ENCODE measurements at places on chromosomes 1 and 21. TPM values are rescaled to one million over a fixed set of nuclear protein-coding genes. Genes with fewer than 3 reads are reported as not detected.

The LORICRIN gene
- not detected for polyA plus RNA-seq

The HAO2 gene
- polyA plus RNA-seq, result 0.04 TPM

The C1orf185 gene
- not detected for polyA plus RNA-seq

- DNase-seq, result peak; percentile 95
Measured at GRCh38 chr1:23777979-23778814, at the start of gene PITHD1. PITHD1 (plus strand) TSS chr1:23778418; CDS start chr1:23778516, 98 bp downstream.

GRCh38 chr1:221718381-221719277 lies 23.3 kb downstream of the DUSP10 start:
- DNase-seq, result no peak

DNA sequence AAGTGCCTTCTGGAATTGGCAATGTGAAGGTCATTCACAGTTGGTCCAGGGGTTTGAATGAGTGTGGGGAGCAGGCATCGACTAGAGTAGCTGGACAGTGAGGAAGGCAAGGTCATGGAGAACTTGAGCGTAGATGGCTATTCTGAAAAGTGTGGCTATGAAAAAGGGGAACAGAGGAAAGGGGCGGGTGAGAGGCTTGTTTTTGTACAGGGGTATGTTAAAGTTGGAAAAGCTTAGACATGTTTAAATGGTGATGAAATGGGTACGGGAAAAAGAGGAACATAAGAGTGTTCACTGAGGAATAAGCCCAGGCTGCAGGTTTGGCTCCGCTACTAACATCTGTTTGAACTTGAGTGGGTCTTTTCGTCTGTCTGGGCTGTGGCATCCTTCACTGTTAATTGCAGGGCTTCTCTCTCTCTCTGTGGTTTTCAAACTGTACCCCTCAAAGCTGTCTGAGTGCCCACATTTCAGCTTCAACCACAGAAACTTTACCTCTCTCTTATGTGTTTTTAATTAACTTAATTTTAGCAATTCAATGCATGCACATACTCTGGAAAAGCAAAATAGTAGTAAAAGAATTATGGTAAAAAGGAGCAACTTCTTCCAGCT lies 70.8 kb upstream of the COA6 start:
- DNase-seq, result no peak

DNA sequence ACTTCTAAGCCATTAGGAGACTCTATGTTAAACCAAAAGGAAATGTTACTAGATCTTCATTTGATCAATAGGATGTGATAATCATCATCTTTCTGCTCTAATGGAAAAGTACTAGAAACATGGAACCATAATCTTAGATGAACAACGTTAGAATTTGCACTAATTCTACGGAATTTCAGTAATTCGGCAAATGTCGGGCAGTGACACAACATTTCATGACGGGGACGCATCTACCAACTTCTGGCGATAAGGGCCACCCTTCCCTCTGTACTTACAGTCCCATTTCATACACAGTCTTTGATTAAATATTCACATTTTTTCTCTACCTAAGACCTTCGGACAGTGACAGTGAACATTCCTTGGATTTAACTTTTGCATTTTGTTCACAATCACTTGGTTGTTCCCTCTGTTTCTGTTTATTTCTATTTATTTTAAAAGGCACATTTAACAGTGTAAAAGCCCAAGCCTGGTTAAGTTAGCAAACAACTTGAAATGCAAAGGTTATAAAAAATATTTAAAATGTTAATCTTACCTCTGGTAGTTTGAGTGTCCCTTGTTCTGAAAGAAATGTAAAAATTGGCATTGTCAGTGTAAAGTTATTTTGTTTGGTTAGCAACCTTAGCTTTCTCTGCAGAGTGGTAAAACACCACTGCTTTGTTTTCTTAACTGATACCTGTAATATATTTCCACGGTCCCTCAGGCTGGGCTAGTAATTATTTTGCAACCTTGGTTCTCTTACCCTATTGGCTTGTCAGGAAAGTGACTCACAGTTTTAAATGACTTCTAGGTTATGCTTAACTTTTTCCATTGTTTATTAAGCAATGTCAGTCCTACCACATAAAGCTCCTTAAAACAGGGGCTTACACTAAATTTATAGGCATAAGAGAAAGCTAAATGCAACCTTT lies 276.9 kb downstream of the VAV3 start:
- peak; percentile 81 for DNase-seq

DNA sequence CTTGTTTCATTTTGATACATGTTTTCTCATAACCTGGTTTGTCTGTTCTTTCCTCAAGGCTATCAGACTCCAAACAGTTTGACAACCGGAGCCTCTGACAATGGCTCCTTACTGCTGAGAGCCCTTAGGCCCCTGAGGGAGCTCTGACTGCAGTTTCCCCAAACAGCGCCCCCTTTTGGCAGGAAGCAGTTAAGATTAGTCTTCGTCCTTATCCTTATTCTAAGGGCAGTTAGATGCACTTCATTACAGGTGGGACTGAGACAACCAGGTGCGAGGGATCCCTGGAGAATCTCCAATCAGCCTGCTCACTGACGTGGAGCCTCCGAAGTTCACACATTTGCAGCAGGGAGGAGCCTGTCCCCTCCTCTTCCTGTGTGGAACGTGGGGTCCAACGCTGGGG lies 393.1 kb downstream of the BRINP3 start:
- no peak for DNase-seq

DNA sequence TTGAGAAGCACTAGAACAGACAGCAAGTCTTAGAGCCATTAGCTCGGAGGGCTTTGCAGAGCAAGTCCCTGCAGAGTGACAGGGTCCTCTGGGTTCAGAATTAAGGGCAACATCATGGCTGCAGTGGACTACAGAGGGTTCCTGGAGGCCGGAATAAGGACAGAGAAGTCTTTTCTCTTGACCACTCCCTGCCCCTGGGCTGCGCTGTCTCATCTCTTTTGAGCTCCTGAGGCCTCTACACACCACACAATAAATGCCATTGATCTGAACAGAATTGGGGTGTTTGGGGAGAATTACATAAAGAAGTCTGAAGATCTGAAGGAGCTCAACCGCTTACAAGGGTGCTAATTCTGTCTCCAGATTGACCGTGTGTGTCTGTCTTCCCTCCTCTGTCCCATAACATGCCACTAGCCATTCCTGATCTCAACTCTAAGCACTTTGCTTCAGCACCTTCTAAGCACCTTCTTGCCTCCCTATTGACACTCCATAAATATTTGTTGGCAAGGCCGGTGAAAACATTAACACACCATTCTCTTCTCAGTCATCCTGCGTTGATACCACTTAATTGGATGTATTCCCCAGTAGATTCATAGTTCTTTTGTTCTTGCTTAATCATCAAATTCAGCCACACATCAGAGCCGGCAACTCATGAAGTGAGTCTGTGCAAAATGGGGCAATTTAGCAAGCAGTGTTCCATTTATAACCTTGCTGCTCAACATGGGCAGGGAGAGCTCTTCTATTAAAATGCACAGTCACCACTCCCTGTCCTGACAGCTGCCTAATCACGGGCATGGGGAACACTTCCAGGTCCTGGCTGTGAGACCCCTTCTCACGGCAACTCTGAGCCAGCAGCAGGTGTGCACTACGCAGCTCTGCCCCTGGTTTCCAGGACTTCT lies 49.7 kb downstream of the NMNAT2 start:
- DNase-seq, result no peak

DNA sequence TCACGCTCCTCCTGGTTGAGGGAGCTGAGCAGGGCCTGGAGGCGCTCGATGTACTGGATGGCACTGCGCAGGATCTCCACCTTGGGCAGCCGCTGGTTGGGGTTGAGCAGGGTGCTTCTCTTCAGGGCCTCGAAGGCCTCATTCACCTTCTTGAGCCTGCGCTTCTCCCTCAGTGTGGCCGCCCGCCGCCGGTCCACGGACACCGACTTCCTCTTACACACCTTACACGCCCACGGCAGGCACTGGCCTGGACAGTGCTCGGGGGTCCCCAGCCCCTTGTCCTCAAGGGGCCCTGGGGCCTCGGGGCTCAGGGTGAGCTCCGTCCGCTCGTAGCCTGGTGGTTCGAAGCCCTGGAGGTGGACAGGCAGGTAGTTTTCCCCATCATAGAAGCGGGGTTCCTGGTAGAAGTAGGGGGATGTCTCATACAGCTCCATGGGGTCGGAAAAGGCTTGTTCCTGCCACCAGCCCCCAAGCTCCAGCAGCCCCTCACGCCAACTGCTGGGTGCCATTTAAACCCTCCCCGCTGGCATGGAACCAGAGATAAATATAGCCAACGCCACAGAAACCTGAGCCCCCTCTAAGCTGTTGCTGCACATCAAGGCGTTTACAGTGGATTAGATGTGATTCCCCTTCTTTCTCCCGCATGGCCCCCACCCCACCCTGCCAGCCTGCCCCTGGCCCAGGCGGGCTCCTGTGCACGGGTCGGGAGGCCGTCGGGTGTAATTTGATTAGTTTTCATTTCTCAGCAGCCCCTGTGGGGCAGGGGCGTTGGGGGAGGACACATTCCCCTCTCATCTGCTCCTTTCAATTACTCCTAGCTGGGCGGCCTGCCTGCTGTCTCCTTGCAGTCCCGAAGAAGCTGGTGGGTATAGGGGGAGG lies at the start of gene MYOG:
Gene MYOG, minus strand, starts transcription at position 485 of the 879 bp plus-strand sequence. Its CDS starts 51 bp downstream, at position 434.
- DNase-seq, result no peak

- DNase-seq, result no peak
Measured at GRCh38 chr1:44029260-44029910, 1.9 kb downstream of the SLC6A9 start.

- DNase-seq, result peak; percentile 54
Measured at GRCh38 chr1:40532844-40533424, 1.5 kb downstream of the ZNF684 start.

DNA sequence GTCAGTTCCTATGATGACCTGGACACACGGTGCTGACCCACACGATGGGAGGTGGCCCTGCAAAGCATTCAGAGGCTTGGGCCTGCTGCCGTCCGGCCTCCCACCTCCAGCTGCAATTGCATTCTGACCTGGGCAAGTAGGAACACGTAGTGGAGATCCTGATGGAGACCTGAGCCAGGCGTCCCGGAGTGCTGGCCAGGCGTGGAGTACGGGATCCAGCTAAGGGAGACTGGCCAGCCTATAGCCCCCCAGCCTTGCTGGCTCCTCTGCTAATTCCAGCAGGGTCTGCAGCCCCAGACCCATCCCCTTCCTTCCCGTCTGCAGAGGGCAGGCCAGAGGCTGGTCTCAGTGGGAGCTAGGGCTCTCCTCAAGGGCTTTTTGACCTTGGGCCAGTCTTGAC lies 11.2 kb downstream of the CD46 start:
- no peak for DNase-seq

DNA sequence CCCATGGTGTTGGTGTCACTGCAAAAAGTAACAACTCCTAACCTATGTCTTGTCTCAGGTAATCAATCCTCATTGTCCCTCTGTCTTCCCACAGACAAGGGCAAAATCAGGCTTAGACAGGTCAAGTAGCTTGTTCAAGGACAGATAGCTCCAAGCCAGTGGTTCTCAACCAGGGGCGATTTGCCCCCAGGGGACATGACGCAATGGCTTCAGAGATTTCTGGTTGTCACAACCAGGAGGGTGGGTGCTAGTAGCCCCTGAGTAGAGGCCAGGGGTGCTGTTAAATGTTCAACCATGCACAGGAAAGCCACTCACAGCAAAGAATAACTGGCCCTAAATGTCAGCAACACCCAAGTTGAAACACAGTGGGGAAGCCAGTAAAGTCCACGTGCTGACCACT lies 178.9 kb downstream of the RUNX1 start:
- DNase-seq, result no peak

DNA sequence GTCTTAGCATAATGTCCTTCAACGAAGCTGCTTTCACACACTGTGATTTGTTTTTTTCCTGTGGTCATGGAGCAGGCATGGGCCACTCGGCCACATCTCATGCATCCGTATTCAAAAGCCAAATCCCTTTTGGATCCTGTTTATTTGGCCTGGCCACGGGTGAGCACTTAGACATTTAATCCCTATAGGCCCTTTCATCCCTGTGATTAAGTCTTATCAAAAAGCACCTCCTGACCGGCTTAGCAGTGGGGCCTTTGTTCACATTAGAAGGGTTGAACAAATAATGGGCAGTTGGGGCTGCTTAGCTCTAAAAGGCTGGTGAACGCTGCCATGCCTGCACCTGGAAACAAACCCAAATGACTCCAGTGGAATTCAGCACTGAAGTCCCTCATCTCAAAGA lies 2.0 kb downstream of the KCNE2 start:
- no peak for DNase-seq

DNA sequence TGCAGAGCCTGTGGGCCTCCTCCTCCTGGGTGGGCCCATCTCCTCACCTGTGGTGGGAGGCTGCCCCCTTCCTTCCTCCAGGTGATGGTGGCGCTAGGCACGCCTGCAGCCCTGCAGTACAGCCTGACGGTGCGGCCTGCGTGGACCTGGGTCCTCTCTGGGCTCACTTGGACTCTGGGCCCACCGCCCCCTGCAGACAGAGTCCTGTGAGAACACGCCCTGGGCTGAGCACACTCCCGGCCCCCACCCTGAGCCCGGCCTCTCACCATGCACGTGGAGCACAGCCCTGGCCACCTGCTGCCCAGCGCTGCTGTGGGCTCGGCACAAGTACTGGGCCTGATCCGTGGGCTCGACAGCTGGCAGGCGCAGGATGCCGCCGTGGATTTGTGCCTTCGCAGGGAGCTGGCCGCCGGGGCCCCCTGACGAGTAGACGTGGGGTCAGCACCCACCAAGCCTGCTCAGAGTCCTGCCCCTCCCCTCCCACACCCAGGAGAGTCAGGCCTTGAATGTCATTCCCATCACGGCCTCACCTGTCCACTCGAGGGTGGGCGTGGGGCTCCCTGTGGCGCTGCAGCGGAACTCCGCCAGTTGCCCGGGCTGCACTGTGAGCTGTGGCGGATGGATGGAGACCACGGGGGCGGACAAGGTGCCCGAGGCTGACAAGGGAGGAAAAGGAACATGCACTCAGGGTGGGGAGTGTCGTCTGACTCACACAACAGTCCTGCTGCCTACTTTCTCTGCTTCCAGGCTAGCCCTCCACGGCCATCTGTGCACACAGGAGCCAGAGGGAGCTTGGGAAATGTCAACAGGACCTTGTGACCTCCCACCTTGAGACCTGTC lies 43.4 kb downstream of the LDLRAD2 start:
- DNase-seq, result no peak
